Peyer's patch (tissue), 4 donors: ENCODE measurements at places on chromosomes 7 and 10. TPM values are rescaled to one million over a fixed set of nuclear protein-coding genes. Genes with fewer than 3 reads are reported as not detected.

GRCh38 chr10:91250341-91250740 is 29.9 kb downstream of the PCGF5 start:
- DNase-seq: no peak
- no peaks in the 10 kb centered on the region for H3K36me3 ChIP-seq
- no peaks in the 10 kb centered on the region for H3K27me3 ChIP-seq
- H3K4me3 ChIP-seq: no peak overlapping the region
- H3K4me1 ChIP-seq: no peaks in the 10 kb centered on the region
- H3K27ac ChIP-seq: no peak overlapping the region

- H3K4me3 ChIP-seq: no peak overlapping the region
- peak overlapping the region; percentile 88 for H3K27ac ChIP-seq
- no peak for DNase-seq
- H3K4me1 ChIP-seq: peaks cover 6% of the 10 kb centered on the region
- no peaks in the 10 kb centered on the region for H3K27me3 ChIP-seq
- no peaks in the 10 kb centered on the region for H3K36me3 ChIP-seq
Observed at GRCh38 chr7:30914596-30914995, 2.9 kb downstream of the AQP1 start.

DNA sequence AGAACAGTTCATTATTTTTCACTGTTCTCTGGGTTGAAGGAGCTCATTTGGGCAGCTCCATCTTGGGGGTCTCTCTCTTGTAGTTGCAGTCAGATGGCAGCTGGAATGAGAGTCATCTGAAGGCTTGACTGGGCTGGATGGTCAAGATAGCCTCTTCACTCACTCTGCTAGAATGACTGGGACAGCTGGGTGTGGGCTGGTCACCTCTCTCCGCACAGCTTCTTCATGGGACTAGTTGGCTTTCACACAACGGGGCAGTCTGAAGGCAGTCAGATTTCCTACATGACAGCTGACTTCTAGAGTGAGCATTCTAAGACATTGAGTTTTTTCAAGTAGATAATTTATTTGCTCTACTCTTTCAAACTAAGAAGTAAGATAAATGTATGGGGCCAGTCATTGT is 13.1 kb downstream of the PLEKHA1 start:
- no peak overlapping the region for H3K27ac ChIP-seq
- no peak overlapping the region for H3K4me3 ChIP-seq
- no peaks in the 10 kb centered on the region for H3K27me3 ChIP-seq
- no peaks in the 10 kb centered on the region for H3K36me3 ChIP-seq

DNA sequence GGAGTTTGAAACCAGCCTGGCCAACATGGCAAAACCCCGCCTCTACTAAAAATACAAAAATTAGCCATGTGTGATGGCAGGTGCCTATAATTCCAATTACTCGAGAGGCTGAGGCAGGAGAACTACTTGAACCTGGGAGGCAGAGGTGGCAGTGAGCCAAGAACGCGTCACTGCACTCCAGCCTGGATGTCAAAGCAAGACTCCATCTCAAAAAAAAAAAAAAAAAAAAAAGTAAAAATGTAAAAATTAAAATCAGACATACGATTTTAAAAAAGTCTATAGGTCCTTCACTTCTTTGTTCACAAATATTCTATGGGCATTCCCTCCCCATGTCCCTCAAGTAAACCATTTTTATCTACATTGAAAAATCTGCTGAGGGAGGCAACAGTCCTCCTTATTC is 34.9 kb upstream of the TLL2 start:
- no peak overlapping the region for H3K4me3 ChIP-seq
- peaks cover 84% of the 10 kb centered on the region for H3K36me3 ChIP-seq
- H3K27ac ChIP-seq: no peak overlapping the region
- DNase-seq: no peak

DNA sequence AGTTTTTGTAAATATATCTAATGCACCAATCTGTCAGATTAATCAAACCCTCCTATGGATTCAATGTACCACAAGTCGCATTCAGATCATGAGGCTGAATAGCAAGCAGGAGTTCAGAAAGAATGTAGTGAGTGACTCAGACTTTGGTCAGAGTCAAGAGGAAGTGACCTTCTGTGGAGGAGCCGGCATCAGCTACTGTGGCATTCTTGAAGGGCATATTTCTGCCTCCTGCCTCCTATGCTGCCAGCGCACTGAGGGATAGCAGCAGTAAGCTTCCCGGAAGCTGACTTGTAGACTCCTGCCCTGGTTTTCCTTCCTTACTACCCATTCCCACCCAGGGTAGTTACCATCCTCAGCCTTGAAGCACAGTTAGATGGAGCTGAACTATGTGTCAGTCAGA is 867.5 kb downstream of the NRG3 start:
- no peaks in the 10 kb centered on the region for H3K4me1 ChIP-seq
- H3K36me3 ChIP-seq: no peaks in the 10 kb centered on the region
- no peaks in the 10 kb centered on the region for H3K27me3 ChIP-seq
- no peak overlapping the region for H3K27ac ChIP-seq
- no peak overlapping the region for H3K4me3 ChIP-seq
- DNase-seq: no peak

DNA sequence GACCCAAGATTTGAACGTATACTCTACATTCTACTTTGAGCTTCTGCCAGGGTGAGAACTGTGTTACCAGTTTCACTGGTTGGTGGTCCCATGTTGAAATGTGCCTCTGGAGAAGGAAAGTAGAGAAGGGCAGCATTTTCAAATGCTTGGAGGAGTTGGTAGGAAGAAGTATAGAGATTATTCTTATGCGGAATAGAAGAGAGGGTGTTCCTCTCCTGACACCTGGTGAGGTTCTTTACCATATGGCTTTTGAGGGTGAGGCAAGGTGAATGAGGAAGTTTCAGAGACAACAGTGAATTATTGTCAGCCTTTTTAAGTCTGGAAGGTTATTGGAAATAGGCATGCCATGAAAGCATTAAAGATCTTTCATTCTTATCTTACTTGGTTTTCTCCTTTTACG is 34.3 kb downstream of the R3HCC1L start:
- H3K36me3 ChIP-seq: no peaks in the 10 kb centered on the region
- H3K27ac ChIP-seq: no peak overlapping the region
- H3K27me3 ChIP-seq: no peaks in the 10 kb centered on the region
- DNase-seq: no peak
- H3K4me3 ChIP-seq: no peak overlapping the region

GRCh38 chr7:66099232-66099550 is 15.5 kb upstream of the CRCP start:
- peaks cover 5% of the 10 kb centered on the region for H3K4me1 ChIP-seq
- H3K4me3 ChIP-seq: no peak overlapping the region
- no peaks in the 10 kb centered on the region for H3K27me3 ChIP-seq
- DNase-seq: no peak

GRCh38 chr7:92485267-92485892 is 7.6 kb upstream of the ERVW-1 start:
- no peaks in the 10 kb centered on the region for H3K27me3 ChIP-seq
- H3K4me3 ChIP-seq: no peak overlapping the region
- H3K4me1 ChIP-seq: no peaks in the 10 kb centered on the region
- no peak overlapping the region for H3K27ac ChIP-seq
- no peak for DNase-seq

GRCh38 chr7:43199371-43200160 is 87.1 kb downstream of the HECW1 start:
- no peak for DNase-seq
- no peaks in the 10 kb centered on the region for H3K27me3 ChIP-seq
- no peaks in the 10 kb centered on the region for H3K4me1 ChIP-seq
- no peaks in the 10 kb centered on the region for H3K36me3 ChIP-seq
- no peak overlapping the region for H3K4me3 ChIP-seq
- no peak overlapping the region for H3K27ac ChIP-seq

DNA sequence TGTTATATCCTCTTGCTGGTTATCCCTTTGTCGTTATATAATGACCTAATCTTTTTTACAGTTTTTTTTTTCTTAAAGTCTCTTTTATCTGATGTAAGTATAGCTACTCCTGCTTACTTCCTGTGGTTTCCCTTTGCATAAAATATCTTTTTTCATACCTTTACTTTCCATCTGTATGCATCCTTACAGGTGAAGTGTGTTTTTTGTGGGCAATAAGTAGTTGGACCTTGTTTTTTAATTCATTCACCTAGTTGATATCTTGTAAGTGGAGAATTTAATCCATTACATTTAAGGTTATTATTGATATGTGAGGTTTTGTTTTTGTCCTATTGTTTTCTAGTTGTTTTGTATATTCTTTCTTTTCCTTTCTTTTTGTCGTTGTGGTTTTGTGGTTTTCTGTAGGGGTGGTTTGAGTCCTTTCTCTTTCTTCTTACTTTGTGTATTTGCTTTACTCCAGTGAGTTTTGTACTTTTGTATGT is 168.6 kb downstream of the MLLT10 start:
- no peaks in the 10 kb centered on the region for H3K36me3 ChIP-seq
- no peak overlapping the region for H3K27ac ChIP-seq
- H3K4me1 ChIP-seq: no peaks in the 10 kb centered on the region
- DNase-seq: no peak

GRCh38 chr10:97733256-97733655 is 3.7 kb upstream of the ZFYVE27 start:
- no peak overlapping the region for H3K27ac ChIP-seq
- peaks cover 2% of the 10 kb centered on the region for H3K4me1 ChIP-seq
- H3K27me3 ChIP-seq: no peaks in the 10 kb centered on the region
- no peaks in the 10 kb centered on the region for H3K36me3 ChIP-seq

GRCh38 chr7:1809601-1810258 is 139.7 kb downstream of the ELFN1 start:
- no peak for DNase-seq
- no peaks in the 10 kb centered on the region for H3K4me1 ChIP-seq
- no peak overlapping the region for H3K4me3 ChIP-seq

GRCh38 chr7:33100770-33101169 is 8.4 kb downstream of the RP9 start:
- no peaks in the 10 kb centered on the region for H3K4me1 ChIP-seq
- no peak overlapping the region for H3K4me3 ChIP-seq
- no peak overlapping the region for H3K27ac ChIP-seq
- H3K27me3 ChIP-seq: no peaks in the 10 kb centered on the region

DNA sequence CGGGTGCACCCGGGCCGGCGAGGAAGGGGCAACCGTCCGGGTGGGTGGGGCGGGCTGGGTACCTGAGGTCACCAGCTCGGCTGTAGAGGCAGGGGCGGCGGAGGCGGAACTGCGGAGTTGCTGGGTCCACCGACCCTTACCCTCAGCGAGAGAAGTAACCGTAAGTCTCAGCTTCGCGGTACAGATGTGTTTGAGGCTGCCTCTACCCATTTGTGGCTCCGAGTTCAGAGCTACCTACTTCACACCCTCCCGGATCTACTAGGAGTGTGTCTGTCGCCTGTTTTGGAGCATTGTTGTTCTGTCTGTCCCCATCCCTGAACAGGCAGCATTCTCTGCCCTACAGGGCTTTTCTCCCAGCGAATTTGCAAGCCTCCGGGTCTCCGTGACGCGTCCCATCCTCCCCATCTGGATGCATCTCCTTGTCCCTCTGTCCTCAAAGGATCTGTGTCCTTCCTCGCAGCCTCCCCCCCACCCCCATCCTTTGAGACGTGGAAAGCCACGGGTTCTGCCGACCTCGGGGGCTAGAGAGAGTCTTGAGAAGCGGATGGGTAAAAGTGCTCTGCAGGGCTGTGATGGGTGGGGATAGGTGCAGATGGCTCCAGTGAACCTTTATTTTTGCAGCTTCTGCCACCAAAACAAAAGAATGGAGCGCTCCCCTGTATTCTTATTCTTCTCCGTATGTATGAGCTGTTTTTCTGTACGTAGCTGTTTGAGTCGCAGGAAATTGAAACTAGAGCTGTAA is 757 bp downstream of the ANKIB1 start:
- no peaks in the 10 kb centered on the region for H3K27me3 ChIP-seq
- H3K4me3 ChIP-seq: peak overlapping the region; percentile 96
- DNase-seq: peak; percentile 23
- H3K4me1 ChIP-seq: peaks cover 12% of the 10 kb centered on the region
- no peaks in the 10 kb centered on the region for H3K36me3 ChIP-seq

DNA sequence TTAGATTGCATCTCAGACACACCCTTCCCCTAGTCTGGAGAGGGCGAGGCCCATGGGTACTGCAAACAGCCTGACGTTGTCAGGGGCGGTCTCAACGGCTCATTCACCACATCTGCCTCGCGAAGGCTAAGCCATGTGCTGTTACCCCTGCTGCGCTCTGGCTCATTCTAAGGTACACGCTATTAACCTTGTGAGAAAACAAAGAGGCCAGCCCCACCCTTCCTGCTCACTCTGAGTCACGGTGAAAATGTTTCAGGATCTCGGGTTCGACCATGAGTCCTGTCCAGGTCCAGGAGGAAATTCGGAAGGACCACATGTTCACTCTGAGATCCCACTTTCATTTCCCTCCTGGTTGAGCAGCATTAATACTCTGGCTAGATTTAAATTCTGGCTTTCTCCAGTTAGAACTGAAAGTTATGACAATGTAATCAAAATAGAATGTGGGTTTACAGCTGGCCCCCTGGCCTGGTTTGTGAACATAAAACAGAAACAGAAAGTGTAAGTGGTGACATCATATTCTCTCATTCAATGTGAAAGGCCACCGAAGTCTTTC is 55.2 kb downstream of the EGFR start:
- peak overlapping the region; percentile 89 for H3K27ac ChIP-seq
- DNase-seq: peak; percentile 84
- H3K27me3 ChIP-seq: no peaks in the 10 kb centered on the region
- peak overlapping the region; percentile 20 for H3K4me3 ChIP-seq

GRCh38 chr7:150340024-150340749 is 1.2 kb downstream of the RARRES2 start:
- no peaks in the 10 kb centered on the region for H3K4me1 ChIP-seq
- H3K27me3 ChIP-seq: no peaks in the 10 kb centered on the region
- H3K4me3 ChIP-seq: peak overlapping the region; percentile 49
- DNase-seq: no peak
- H3K27ac ChIP-seq: peak overlapping the region; percentile 69

DNA sequence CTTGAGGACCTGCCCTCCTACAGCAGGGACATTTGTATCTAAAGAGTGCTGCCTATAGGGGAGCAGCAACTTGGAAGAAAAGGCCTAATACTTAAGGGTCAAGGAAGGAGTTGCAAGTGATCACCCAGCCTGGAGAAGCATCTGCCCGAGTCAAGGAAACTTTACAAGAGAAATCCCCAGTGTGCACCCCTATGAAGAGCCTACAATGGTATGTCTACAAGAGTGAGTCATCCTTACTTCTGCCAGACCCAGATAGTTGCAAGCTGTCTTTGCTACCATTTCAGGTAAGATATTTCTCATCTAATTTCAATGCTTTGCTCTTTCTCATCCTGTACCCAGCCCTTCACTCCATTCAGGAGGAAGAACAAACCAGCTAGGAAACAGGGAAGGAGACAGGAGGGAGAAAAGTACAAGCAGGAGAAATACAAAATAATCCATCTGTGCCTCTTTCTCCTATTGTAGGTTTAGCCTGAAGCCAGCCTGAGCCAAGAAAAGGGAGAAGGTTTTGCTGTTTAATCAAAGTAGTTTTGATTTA is 34.4 kb upstream of the AGR3 start:
- no peak overlapping the region for H3K27ac ChIP-seq
- no peaks in the 10 kb centered on the region for H3K36me3 ChIP-seq
- no peaks in the 10 kb centered on the region for H3K4me1 ChIP-seq

AASS gene
- total RNA-seq: 10.1 TPM

CYP2C8 gene
- total RNA-seq: 14.2 TPM

PLEKHS1 gene
- 42.0 TPM for total RNA-seq

MEOX2 gene
- total RNA-seq: 0.80 TPM

RBP3 gene
- total RNA-seq: not detected

GIMAP4 gene
- 38.0 TPM for total RNA-seq

JAKMIP3 gene
- 0.19 TPM for total RNA-seq
